ENCODE measurements at places on chromosomes 11 and 22.

DNA sequence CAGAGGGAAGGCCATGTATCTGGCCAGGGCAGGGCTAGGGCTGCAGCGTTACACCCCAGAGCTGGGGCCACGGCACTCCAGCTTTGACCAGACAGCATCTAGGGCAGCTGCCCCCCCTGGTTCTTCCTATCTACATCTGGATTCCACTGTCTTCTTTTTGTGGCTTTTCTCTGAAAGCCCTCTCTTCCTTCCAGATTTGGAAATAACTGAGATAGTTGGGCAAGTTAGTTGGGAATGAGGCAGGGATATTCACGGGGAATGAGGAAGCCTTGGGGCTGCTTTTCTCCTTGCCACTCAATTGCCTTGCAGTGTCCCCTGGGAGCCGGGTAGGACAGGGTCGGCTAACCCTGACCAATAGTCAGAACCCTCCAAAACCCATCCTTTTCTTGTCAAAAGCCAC lies 26.8 kb downstream of the CLMP start:
- no peak for DNase-seq

DNA sequence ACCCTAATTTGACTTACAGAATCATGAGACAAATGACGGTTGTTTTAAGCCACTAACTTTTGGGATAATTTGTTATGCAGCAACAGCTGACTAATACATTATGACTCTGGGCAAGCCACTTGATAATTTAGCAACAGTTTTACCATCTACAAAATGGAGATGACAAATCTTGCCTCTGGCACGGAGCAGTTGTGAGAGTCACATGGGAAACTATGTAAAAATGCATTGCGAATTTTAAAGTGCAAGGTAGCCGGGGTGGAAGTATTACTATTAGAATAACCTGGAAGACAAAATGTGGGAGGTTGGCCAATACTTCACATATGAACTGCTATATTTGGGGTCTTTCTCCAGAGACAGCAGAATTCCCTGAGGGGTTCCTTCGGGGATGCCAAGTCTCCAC lies 328.7 kb downstream of the CTTN start:
- DNase-seq: no peak

DNA sequence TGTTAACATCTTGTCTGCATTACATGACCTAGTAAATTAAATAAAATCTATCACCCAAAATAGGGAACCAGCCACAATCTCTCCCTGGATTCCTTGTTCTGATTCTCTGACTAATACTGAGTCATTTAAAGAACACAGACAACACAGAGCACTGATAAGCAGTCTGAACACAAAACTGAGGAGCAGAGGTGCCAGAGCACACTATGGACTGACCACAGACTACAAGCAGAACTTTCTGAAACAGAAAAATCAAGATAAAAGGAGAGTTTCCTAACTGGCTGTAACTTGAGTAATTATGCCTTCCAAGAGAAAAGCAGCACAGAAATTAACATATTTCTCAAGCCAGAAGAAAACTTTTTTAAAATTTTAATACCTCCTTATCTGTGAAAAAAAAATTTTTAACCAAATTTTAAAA lies 128.8 kb downstream of the SGSM3 start:
- no peak for DNase-seq

DNA sequence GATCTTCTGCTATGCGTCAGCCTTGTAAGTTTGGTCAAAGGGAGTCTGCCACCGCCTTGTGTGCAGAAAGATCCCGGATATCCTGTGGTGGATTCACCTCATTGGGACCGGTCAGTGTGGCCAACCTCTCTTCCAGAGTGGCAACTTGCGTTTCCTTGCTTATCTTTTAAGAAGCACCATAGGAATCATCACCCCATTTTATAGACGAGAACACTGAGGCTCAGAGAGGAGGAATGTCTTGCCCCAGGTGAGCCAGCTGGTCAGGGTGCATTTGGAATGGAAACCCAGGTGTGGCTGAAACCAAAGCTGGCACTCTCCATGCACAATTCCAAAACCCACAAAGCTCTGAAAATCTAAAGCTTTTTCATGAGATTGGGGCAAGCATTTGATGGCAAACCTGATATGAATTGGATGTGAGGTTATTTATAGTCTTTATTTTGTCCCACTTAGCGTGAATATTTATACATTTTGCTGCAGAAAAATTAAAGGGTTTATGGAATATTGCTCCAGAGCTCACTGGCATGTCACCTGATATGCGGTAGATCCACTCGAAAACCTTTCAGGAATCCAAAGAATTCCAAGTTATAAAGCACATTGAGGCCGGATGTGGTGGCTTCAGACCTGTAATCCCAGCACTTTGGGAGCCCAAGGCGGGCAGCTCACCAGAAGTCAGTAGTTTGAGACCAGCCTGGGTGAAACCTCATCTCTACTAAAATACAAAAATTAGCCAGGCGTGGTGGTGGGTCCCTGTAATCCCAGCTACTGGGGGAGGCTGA lies 12.1 kb upstream of the EIF3D start:
- no peak for DNase-seq

GRCh38 chr11:15095736-15096228 lies 18.9 kb upstream of the INSC start:
- DNase-seq: no peak

All from central memory CD8-positive, alpha-beta T cell (primary cell).